ENCODE measurements at places on chromosomes 6 and 20.

DNA sequence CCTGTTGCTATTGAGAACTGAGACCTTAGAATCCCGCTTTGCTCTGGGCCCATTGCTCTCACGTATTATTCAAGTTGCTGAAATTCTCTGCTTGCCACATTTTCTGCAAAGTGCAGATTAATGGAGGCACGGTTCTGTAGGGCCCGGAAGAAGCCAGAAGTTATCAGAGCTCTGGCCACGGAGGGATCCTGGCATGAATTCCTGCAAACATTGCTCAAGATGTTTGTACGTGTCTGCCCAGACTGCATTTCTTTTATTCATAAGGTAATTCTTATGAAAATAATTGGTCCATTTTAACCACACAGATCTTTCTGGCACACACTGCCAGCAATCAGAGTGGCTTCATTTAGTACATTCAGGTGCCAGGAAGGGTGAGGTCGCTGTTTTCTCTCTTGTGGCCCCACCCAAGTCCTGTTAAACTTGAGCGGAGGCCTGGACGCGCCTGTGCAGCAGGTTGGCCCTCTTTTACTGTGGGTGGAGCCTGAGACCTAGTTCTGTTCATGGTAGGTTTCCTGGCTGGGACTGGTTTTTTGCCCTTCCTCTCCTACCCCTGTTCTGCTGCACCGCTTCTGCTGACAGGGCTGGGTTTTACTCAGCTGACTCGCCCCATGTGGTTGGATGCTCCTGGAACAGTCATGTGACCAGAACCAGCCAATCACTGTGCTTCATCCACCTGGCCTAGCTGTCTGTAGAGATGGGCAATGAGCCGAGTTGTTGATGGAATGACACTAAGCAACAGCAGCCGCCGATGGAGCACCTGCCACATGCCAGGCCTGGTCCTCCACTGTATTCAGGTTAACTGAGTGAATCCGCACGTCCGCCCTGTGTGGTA is 230.2 kb downstream of the CDH4 start:
- no peaks in the 10 kb centered on the region for H3K27me3 ChIP-seq
- no peaks in the 10 kb centered on the region for H3K36me3 ChIP-seq
- DNase-seq: no peak
- H3K4me3 ChIP-seq: no peak overlapping the region
- no peaks in the 10 kb centered on the region for H3K4me1 ChIP-seq
- H3K27ac ChIP-seq: no peak overlapping the region

DNA sequence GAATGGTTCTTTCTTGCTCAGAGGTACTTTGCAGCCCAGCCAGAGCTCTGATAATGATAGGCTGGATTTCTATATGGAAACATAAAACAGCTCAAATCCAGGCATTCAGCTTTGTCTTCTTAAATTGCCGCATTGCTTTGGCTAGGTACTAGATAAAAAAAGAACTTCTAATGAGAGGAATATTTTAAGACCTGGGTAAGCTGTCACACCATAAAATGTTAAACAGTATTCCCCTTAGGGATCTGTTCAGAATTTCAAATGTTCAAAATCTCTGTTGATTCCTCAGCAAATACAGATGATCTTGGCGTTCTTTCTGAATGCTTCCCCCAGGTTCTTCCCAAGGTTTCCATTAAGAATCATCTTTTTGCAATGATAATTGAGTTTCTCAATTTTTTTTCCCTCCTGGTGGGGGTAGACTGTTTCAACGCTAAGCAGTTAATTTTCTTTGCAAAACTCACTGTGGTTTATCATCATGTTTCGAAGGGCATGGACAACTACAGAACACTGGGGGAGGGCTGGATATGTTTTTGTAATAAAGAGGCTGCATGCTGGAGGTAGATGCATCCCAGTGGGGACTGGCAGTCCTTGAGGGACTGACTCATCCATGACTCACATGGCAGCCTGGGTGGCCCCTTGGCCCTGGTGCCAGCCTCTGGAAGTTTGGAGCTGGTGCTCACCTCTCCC is 31.0 kb downstream of the TIAM2 start:
- H3K27me3 ChIP-seq: no peaks in the 10 kb centered on the region
- H3K4me1 ChIP-seq: no peaks in the 10 kb centered on the region
- peaks cover 5% of the 10 kb centered on the region for H3K36me3 ChIP-seq
- no peak overlapping the region for H3K27ac ChIP-seq
- no peak for DNase-seq

GRCh38 chr20:10657453-10657852 is 16.3 kb downstream of the JAG1 start:
- H3K4me3 ChIP-seq: no peak overlapping the region
- no peak overlapping the region for H3K27ac ChIP-seq
- H3K4me1 ChIP-seq: peaks cover 16% of the 10 kb centered on the region
- H3K27me3 ChIP-seq: no peaks in the 10 kb centered on the region
- no peak for DNase-seq

DNA sequence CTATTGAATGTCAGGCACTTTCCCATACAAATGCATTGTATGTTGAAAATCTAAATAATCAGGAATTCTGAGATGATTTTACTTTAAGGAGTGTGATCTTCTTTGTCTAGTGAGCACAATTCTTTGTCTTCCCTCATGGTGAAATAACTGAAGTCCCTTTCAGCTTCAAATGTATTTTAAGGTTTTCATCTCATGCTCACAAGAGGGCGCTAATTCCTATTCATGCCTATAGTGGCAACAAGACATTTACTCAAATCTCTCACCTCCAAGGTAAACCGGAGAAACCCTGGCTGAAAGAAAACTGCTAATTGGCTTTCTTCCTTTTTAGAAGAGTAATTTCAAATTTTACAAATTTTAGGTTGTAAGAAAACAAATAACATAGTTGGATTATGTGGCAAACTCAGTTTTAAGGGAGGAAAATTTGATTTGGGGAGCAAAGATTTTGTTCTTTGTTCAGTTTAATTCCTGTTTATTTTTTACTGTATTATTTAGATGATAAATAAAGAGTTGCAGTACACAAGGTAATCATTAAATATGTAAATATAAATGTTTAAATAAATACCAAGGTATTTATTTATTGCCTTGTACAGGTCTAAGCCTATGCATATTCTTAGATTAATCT is 69.1 kb downstream of the SLC35F1 start:
- no peak overlapping the region for H3K27ac ChIP-seq
- H3K27me3 ChIP-seq: no peaks in the 10 kb centered on the region
- H3K4me3 ChIP-seq: no peak overlapping the region
- no peaks in the 10 kb centered on the region for H3K36me3 ChIP-seq
- H3K4me1 ChIP-seq: no peaks in the 10 kb centered on the region
- DNase-seq: peak; percentile 39

DNA sequence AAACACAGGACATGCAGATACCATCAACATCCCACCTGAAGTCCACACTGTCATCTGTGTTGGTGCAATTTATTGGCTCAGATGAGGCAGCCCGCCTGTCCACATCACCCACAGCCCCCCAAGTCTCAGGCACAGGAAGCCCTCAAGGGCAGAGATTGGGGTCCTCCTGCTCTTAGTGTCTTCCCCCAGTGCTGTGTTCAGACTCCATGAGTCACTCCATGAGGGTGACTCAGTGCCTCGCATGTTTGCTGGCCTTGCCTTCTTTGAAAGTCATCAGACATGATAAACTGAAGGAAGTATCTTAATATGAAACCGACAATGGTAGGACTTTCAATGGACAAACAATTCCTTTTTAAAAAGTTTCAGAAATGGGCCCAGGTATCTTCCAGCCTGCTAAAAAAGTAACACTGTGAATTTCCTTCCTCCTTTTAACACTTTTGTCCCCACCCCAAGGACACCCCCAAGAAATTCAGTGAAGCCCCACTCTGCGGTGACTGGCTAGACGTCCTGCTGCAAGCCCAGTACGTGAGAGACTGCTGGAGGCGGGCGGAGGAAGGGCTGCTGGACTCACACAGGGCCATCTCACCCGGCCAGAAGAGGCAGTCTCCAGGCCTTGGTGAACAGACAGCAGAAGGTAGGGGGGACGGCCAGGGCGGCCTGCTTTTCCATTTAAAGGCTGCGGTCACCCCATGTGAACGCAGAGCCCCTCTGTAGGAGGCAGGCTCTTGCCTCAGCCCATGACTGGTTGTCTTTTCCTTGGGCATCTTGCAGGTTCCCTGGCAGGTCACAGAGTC is 43.0 kb upstream of the KCNK16 start:
- H3K27me3 ChIP-seq: no peaks in the 10 kb centered on the region
- no peaks in the 10 kb centered on the region for H3K4me1 ChIP-seq
- no peak for DNase-seq

DNA sequence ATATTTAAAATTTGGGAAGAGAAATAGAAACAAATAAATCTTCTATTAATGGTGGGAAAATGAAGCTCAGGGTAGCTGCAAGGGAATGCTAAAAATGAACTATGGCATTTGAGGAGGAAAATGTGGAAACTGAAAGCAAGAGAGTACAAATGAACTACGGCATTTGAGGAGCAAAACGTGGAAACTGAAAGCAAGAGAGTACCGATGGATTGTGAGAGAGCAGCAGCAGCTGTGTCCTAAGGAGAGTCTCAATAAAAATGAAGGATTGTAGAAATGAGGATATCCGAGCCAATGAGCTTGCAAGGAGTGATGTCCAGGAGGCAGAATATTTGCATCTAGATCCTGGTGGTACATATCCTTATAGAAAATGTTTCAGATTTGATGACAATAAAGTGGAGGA is 547.1 kb upstream of the ZNF337 start:
- no peaks in the 10 kb centered on the region for H3K36me3 ChIP-seq
- DNase-seq: no peak
- H3K4me1 ChIP-seq: no peaks in the 10 kb centered on the region
- no peak overlapping the region for H3K27ac ChIP-seq

DNA sequence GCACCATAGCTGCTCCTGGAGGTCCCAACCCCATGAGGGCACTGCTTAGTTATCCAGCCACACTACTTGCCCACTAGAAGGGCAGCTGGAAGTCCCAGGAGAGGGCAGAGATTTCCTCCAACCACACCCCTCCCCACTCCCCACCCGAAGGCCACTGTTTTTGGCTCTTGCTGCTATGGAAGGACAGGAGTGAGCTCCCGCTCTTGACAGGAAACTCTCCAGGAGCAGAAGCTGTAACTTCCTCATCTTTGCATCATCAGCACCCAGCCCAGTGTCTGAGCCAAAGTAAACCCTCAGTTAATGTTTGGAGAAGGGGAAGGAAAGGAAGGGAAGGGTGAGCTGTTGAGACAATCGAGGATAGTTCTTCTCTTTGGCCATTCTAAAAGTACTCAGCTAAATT is 120.7 kb downstream of the MTFR2 start:
- no peak overlapping the region for H3K4me3 ChIP-seq
- no peak for DNase-seq
- no peaks in the 10 kb centered on the region for H3K36me3 ChIP-seq
- H3K27ac ChIP-seq: no peak overlapping the region

DNA sequence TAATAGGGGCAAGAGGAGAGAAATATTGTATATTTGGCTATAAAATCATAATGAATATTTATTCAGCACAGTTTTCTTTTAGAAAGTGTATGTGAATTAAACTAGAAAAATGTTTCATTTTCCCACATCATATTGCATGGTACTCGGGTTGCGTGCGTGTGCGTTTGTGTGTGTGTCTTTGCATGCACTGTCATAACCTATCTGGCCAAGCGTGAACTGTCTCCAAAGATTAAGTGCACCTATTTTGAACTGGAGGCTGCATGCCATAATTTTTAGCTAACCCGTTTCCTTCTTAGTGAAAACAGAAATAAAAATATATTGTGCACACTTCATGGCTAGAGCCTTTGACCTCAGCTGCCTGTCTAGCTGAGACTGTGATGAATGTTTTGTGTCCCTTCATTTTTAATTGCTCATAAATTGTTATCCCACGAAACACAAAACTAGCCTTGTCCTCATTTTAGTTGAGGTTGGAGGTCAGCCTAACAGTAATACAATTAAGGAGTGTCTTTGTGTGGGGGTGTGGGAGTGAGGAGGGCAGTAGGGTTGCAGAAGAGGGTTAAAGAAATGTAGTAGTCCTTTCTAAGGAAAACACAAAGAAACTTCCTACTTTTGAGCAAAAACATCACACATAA is 336.1 kb upstream of the POU3F2 start:
- no peak for DNase-seq
- no peak overlapping the region for H3K27ac ChIP-seq
- H3K4me3 ChIP-seq: no peak overlapping the region
- H3K27me3 ChIP-seq: no peaks in the 10 kb centered on the region
- H3K36me3 ChIP-seq: no peaks in the 10 kb centered on the region

DNA sequence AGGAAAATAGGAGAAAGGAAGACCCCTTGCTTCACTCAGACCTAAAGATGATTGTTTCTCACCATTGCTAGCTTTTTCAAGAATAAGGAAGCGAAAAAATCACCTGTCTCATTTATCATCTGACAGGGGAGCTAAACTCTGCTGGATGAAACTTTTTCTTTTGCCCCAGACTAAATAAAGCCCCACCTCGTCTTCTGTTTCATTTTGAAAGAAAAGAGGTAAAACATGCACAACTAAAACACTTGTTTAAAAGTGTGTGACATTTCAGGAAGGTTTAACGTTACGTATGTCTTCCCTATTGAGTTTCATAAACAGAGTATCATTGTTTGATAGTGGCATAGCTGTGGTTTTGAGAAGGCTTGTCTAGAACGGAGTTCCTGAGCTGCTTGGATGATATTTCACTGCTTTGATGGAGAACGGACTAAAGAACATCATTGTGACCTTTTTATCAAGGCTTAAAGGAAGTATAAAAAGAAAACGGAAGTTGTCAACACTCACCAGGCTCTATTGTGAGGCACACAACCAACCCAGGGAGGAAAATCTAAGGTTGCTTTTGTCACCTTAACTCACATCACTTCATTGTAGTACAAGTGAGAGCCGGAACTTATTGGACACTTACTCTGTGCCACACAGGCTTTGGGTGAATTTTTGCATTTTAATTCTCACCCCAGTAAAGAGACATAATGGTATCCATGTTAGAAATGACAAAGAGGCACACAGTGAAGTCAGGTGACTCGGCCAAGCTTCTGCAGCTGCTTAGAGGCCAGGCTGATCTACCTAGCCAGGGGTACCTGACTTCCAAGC is 29.5 kb downstream of the TSHZ2 start:
- no peaks in the 10 kb centered on the region for H3K27me3 ChIP-seq
- H3K27ac ChIP-seq: no peak overlapping the region
- H3K4me3 ChIP-seq: no peak overlapping the region
- no peaks in the 10 kb centered on the region for H3K4me1 ChIP-seq

DNA sequence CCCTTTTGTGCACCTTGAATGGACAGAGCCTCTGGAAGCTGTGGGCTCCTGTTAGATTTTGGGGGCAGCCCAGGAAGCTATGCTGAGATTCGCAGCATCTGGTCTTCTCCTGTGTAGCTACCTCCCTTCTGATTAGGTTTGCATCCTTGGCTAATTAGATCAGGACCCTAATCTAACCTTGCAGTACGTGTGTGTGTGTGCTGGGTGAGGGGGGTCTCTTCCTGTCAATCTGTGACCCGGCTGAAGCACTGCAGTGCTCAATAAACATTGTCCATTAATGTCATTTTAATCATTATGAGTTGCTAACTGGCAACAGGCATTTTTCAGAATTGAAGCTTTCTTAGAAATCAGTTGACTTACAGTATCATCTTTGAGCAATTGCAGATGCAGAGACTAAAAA is 229.1 kb upstream of the STXBP5 start:
- H3K27me3 ChIP-seq: no peaks in the 10 kb centered on the region
- no peaks in the 10 kb centered on the region for H3K36me3 ChIP-seq
- no peak for DNase-seq
- H3K4me1 ChIP-seq: no peaks in the 10 kb centered on the region
- H3K4me3 ChIP-seq: no peak overlapping the region

- H3K4me1 ChIP-seq: peaks cover 2% of the 10 kb centered on the region
- H3K36me3 ChIP-seq: no peaks in the 10 kb centered on the region
- no peaks in the 10 kb centered on the region for H3K27me3 ChIP-seq
- no peak overlapping the region for H3K27ac ChIP-seq
- no peak overlapping the region for H3K4me3 ChIP-seq
- DNase-seq: no peak
Measured at GRCh38 chr6:106728296-106728870, 99.0 kb downstream of the QRSL1 start.

GRCh38 chr20:62143957-62144825 is 622 bp downstream of the SS18L1 start:
- H3K4me3 ChIP-seq: peak overlapping the region; percentile 57
- DNase-seq: peak; percentile 83
- peaks cover 4% of the 10 kb centered on the region for H3K4me1 ChIP-seq
- H3K27me3 ChIP-seq: no peaks in the 10 kb centered on the region
- H3K27ac ChIP-seq: peak overlapping the region; percentile 16

Measured in small intestine (tissue), 16 donors.